ENCODE measurements at places on chromosomes 13 and 19.

DNA sequence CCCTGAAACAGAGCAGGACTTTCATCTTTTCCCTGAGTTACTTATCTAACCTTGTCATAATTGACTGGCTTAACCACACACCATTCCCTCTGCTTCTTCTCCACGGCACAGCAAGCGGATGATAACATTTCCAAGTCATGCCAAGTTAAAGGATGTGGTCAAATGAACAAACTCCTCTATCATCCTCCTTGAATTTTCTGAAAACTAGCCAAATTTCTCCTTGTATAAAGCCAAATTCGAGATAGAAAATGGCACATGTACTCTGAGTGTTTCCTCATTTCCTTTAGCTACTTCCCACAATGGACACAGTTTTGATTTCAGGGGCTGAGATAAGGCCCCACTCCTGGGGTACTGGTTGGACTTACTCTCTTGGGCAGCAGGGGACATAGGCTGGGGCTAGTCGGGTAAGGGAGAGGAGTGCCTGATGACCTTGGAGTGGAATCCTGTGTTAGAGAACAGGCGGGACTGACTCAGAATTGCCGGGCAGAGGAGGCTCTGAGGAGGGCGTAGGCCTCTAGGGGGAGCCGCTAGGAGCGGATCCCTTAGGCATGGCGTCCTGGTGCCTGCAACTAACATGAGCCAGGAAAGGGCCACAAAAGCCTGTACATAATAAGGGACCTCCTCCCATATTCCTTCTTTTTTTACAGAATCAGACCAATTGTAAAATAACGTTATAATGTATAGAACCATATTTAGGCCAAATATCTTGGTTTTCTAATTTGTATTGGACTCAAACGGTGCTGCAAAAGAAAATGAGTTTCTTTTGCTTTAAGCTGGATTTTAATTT, 20.3 kb upstream of the TMTC4 start:
- DNase-seq: no peak

DNA sequence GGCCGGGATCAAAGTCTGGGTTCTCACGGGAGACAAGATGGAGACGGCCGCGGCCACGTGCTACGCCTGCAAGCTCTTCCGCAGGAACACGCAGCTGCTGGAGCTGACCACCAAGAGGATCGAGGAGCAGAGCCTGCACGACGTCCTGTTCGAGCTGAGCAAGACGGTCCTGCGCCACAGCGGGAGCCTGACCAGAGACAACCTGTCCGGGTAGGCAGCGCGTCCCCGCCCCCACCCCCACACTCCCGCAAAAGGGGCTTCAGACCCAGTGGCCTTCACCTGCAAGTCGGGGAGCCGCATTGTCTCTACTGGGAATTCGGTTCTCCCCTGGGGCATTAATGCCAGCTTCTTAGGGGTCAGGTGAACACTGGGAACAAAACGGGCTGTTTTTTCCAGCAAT, 114.7 kb upstream of the MCF2L start:
- no peak for DNase-seq

DNA sequence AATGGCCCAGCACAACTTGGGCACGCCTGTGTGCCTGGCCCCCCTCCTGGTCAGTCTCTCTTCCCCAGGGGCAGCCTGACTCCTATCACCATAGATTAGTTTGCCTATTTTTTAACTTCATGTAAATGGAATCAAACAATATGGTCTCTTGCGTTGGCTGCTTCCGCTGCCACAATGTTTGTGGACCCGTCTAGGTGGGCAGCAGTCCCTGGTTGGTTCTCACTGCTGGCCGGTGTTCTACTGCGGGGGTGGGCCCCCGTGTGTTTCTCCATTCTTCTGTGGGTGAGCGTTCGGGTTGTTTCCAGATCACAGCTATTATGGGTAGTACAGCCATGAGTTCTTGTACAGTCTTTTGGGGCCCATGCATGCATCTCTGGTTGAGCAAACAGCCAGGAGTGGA, 47.3 kb downstream of the CEBPG start:
- DNase-seq: no peak

GRCh38 chr13:63448692-63449091, 2033.0 kb upstream of the PCDH20 start:
- no peak for DNase-seq

- no peak for DNase-seq
Measured at GRCh38 chr13:20990910-20991525, 70.4 kb downstream of the LATS2 start.

GRCh38 chr19:11331502-11331901, 8.0 kb downstream of the RAB3D start:
- DNase-seq: no peak

- DNase-seq: no peak
Measured at GRCh38 chr13:111508164-111508870, 187.9 kb downstream of the TEX29 start.

- DNase-seq: no peak
Measured at GRCh38 chr13:43785650-43786471, 911 bp downstream of the ENOX1 start.

DNA sequence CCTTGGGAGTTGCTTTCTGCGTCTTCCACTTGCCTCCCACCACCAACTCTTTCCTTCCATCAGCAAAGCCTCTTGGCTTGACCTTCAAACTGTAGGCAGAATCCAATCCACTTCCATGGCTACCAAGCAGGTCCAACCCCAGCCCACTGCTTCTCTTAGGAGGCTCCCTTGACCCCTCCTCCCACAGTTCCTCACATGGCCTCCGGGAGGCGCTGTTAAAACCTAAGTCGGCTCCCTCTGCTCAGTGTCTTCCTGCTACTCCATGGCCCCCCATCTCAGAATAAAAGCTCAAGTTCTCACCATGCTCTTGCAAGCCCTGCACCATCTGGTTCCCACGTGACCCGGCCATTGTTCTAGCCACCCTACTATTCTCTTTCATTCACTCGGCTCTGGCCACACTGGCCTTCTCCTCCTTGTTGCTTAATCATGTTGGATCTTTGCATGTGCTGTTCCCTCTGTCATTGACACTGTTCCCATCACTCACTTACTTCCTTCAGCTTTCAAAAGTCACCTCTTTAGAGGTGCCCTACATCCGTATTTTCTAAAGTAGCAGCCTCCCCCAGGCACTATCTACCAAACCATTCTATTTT, 7.5 kb downstream of the IZUMO2 start:
- DNase-seq: no peak

- DNase-seq: no peak
Measured at GRCh38 chr19:11485245-11485837, 4.5 kb upstream of the ELAVL3 start.

DNA sequence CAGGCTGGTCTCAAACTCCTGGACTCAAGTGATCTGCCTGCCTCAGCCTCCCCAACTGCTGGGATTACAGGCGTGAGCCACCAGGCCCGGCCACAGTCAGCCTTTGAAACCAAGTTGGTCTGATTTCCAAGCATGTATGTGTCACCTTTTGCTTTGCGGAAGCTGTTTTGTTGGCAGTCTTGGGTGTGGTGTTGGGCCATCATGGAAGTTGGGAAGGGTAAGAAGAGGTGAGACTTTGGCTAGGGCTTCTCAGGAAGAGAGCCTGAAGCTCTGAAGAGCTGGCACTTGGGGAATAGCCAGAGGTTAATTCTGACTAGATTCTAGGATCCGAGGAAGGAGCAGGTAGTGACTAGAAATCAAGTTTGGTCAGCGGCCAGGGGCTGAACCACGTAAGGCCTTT, 2.8 kb downstream of the RSPH6A start:
- no peak for DNase-seq

- no peak for DNase-seq
Measured at GRCh38 chr13:100895651-100896050, 221.1 kb upstream of the TMTC4 start.

- no peak for DNase-seq
Measured at GRCh38 chr19:58563034-58563573, 4.7 kb upstream of the UBE2M start.

GRCh38 chr13:44803390-44803789, 185.9 kb downstream of the NUFIP1 start:
- no peak for DNase-seq

- no peak for DNase-seq
Measured at GRCh38 chr13:27925220-27925991, 5.6 kb downstream of the PDX1 start.

- DNase-seq: no peak
Measured at GRCh38 chr13:79815041-79815440, 334.1 kb downstream of the NDFIP2 start.

DNA sequence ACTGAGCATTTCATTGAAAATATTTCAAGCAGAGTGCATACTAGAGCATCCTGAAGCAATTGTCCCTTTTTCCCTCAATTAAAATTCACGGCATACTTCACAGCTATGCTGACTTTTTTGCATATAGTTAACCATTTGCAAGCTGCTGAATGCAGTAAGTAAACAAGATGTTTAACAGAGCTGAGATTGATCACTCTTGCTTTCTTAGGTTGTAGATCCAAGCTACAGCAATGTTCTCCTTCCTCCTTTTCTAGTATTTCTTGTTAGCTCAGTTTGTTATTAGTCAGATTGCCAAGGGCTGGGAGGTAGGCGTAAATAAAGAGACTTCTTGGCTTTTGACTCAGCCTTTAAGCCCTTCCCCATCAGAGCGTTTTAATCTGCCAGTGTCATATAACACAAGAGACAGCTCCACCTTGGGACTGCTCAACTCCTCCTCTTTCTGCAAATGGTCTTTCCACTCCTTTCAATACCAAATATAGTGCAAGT, at the start of gene SLITRK6:
Gene SLITRK6, minus strand, starts transcription at position 323 of the 486 bp plus-strand sequence. CDS start 2,911 bp downstream, outside the sequence.
- no peak for DNase-seq

DNA sequence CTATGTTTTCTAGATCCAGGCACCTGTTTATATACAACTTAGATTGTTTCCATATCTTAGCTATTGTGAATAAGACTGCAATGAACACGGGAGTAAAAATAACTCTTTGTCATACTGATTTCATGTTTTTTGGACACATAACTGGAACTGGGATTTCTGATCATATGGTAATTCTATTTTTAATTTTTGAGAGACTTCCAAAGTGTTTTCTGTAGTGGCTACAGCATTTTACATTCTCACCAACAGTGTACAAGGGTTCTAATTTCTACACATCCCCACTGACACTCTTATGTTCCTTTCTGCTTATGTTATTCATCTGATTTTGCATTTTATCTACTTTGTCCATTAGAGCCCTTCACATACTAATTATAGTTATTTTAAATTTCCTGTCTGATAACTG, 1152.9 kb downstream of the SLITRK1 start:
- no peak for DNase-seq

DNA sequence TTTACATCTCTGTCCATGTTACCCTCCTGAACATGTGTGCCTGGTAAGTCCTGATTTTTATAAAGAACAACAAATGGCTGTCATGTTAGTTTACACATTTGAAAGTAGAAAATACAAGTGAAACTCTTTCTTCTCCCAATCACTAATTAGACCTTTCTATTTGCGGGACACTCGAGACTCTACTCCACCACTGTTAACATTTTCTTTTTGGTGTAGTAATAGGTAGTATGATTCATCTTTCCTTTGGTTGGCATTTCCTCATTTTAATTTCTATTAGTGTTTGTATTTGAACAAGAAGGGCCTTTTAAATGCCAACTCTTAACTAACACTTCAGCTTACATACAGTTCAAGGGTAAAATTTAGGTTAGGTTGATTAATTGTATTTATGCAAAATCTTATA, 371.1 kb downstream of the PCDH9 start:
- no peak for DNase-seq

- DNase-seq: no peak
Measured at GRCh38 chr13:101523154-101524131, 71.0 kb downstream of the ITGBL1 start.

DNA sequence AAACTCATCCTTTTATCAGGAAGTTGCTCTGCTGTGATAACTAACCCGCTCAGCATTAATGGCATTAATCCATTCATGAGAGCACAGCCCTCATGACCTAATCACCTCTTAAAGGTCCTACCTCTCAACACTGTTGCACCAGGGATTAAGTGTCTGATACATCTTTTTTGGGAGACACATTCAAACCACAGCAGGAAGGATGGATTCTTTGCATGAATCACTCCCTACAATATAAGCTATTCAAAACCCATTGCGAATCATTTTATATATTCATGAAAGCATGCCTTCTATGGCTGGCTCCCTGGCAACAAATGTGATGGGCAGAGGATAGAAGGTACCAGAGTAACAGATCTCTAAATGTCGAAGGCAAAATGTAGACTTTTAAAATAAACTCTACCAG, 27.6 kb downstream of the ARL11 start:
- no peak for DNase-seq

Data from activated naive CD8-positive, alpha-beta T cell treated with anti-CD3 and anti-CD28 coated beads, Interleukin-2, amount 50 U/mL, for 16 hours (primary cell).